MV-4-11 (cell line): ENCODE measurements at places on chromosomes 5 and 9.
A peak's percentile ranks its signal among the peaks of the same experiment; 100 is the strongest.

DNA sequence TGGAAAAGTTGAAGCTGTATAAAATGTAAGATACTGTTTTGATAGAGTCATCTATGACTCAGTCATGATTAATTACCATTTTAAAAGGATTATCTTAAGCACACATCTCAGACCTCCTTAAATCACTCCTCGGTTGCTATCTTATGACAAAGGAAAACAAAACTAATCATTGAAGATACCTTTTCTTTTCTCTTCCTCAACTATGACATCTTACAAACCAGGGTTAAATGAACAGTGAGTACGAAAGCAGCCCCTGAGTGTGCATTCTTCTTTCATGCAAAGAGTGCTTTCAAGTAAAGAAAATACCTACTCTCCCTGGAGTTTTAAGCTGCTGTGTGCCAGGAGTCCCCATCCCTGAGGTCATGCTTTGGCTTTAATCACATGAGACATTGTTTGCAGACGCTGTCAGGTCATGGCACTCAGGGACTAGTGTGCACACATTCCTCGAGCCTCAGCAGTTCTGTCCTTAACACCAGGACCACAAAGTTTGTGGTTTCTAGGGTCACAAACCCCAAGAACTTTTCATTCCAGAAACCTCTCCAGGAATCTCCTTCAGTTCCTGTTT is 86.7 kb upstream of the ICE1 start:
- DNase-seq = no peak

- no peak for DNase-seq
Observed at GRCh38 chr5:115490596-115490995, 54.0 kb downstream of the FEM1C start.

- DNase-seq = no peak
Observed at GRCh38 chr9:14271093-14271673, 42.8 kb downstream of the NFIB start.

- DNase-seq = no peak
Observed at GRCh38 chr9:132572921-132573320, 9.5 kb upstream of the BARHL1 start.

- peak; percentile 12 for DNase-seq
Observed at GRCh38 chr5:79990205-79990597, 861 bp downstream of the MTX3 start.

DNA sequence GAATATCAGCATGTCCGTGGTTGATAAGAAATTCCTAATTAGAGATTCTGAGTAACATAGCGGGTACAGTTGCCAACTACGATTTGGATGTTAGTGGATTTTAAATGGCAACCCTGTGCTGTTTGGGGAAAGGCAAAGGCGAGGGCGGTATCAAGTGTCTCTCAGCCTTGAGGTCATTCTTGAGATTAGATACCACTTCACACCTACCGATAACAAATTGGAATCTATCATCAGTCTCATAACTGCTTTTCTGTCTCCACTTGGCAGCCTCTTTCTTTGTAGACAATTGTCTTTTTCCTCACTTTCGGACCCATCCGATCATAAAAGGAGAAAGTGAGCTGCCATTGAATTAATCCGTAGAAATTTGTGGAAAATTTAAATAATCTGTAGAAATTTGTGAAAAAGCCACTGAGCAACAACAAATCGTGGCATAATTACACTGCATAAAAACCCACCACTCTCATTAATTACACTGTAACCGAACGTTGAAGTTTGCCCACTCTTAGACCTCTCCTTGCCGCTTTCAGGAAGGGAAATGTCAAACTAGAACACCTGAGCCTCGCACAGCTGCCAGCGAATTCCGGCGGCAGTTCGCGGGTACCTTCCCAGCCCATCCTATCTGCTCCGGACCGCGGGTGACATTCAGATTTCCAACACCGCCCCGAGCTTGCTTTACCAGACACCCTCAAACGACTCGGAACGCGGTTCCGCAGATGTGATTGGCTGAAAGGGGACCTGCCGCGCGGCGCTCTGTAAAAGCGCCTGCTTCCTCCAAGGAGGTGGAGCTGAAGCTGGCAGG is 849 bp upstream of the RGMB start:
- DNase-seq = no peak

- no peak for DNase-seq
Observed at GRCh38 chr5:144092508-144092907, 78.0 kb downstream of the YIPF5 start.

- no peak for DNase-seq
Observed at GRCh38 chr9:71072587-71072986, 48.8 kb downstream of the TRPM3 start.

- DNase-seq = no peak
Observed at GRCh38 chr5:5116956-5117355, 23.2 kb upstream of the ADAMTS16 start.

DNA sequence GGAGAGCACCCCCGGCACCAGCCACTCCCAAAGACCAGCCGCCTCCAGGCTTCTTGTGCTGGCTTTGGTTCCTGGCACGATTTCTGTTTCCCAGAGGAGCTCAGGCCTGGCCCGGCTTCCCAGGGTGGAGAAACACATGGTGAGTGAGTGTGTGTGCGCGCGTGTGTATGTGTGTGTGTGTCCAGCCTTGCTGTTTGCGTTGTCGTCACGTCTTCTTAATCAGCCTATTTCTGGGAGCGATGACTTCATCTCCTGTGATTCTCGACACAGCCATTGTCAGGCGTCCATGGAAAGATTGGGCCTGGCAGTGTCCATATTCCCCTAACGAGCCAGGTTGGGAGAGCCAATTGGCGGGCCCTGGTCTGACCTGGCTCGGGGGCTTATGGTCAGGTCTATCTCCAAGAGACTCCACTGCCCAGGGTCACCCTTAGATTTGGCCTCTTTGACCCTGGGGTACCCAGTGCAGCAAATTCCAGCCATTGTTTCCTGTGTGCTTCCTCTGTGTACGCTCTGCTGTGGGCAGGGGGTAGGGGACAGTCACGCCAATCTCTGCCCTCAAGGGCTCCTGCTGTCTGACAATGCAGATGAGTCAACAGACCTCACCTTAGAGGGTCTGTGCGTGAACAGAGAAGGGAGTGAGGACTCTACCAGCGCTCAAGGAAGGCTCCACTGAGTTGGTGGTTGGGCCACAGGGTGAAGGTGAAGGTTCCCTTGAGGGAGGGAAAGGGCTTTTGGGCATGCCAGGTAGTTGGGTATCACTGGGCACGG is 73.8 kb downstream of the DAB2IP start:
- DNase-seq = no peak

DNA sequence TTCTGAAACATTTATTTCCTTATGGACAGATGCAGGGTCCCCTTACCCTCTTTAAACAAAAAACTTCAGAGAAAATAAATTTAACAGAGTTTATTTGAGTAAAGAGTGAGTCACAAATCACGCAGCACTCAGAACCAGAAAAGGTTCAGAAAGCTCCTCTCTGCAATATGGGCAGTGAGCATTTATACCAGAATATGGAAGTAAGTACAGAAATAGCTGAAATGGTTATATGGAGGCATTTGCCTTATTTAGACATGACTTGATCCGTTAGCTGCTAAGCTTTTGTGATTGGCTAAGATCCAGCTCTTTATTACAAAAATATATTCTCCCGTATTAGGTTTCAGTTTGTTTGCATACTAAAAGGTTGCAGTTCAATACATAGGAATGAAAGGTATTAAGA is 1554.1 kb downstream of the EFNA5 start:
- no peak for DNase-seq

- DNase-seq = no peak
Observed at GRCh38 chr5:169006842-169007790, 293.8 kb downstream of the SLIT3 start.

DNA sequence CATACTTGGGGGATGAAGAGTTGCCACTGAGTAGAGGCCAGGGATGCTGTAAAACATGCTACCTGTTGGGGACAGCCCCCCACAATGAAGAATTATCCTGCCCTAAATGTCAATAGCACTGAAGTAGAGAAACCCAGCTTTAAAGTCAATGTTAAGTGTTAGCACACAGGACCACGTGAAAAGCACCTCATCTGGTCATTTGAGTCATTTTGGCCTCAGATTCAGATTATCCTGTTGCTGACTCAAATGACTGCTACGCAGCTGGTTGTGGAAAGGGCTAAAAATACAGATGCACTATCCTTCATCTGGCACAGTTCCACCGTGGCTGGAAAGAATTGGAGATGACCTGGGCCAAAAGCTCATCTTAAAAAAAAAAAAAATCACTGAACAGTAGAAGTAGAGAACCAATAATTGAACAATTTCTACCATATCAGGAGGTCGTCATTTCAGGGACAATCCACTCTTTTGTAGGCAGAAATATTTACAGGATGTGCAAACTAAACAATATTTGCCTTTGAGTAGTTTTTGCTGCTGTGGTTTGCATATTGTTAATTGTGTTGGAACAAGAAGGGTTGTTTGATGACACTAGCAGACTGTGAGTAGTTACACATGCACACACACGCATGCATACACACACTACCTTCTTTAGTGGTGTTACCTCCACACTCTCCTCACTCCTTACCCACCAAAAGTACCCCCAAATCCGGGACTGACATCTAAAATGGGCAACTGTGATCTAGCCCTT is 195.3 kb upstream of the KLF9 start:
- DNase-seq = peak; percentile 21

DNA sequence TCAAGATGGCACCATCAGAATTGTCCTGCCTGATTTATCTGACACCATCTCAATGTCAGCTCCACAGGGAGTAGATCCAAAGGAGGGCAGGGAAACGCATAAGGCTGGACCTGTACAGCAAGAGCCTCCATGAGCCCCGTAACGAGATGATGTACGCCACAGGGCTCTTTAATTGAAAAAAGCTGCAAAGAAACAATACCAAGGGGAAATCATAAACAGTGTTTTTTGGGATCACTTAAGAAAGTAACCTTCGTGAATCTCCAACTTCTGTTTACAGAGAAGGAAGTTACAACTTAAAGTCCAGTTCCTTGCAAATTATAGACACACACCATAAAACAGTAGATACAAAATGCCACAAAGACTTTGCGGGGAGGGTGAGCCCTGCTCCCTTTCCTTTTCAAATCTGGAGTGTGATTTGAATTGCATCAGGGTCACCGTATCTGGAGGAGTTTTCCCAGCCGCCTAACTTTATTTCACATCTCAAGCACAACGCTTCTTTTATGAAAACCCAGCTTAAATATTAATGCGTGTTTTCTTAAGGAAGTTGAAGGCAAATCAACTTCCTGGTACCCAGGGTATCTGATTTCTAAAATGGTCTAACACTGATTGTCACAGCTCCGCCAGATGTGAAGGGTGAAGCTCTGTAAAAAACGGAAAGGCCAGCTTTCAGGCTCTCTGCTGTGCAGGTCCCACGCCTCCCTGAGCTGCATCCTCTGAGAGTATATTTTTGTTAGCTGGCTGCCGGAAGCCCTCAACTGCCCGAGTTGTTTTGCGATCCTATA is 88.9 kb downstream of the EBF1 start:
- DNase-seq = peak; percentile 23

GRCh38 chr9:38234479-38235170 is 157.9 kb upstream of the ALDH1B1 start:
- DNase-seq = no peak

DNA sequence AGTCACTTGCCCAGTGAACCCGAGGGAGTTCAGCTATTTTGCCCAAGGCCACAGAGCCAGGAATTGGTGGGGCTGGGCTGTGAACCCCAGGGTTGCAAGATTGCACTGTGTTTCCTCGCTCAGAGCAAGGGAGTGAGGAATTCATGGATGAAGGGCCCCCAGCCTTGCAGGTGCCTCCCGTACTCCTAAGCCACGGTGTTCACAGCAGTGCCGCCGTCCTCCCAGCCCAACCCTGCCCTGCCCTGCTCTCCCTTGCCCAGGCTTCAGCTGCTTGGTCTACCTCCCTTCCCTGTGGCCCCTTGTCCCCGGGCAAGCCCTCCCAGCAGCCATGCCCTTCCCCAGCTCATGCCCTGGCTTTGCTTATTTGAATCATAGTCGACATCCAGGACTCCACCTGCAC is 6.1 kb downstream of the LAMC3 start:
- no peak for DNase-seq

GRCh38 chr9:34580358-34580757 is 9.2 kb downstream of the CNTFR start:
- no peak for DNase-seq

DNA sequence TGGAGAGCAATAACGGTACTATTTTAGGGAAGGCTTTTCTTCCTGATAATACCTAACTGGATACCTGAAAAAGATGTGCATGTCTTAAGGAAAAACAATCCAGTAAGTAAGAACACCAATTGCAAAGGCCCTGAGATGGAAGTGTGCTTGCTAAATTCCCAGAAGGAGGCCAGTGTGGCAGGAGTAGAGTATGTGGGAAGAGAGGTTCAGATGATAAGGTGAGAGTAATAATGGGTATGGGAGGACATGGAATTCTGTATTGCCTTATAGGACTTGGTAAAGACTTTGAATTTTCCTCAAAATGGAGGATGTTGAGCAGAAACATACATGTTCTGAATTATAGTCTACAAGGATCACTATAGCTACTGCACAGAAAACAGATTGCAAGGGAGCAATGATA is 89.3 kb downstream of the COMMD10 start:
- no peak for DNase-seq
